ENCODE measurements at places on chromosomes 2 and 18.

GRCh38 chr2:233075141-233075965 is 15.2 kb downstream of the INPP5D start:
- H3K27ac ChIP-seq = no peak overlapping the region
- H3K36me3 ChIP-seq = no peaks in the 10 kb centered on the region
- H3K27me3 ChIP-seq = no peaks in the 10 kb centered on the region
- H3K4me1 ChIP-seq = peaks cover 4% of the 10 kb centered on the region
- no peak overlapping the region for H3K4me3 ChIP-seq

- DNase-seq = no peak
- H3K4me3 ChIP-seq = no peak overlapping the region
- H3K36me3 ChIP-seq = no peaks in the 10 kb centered on the region
- no peak overlapping the region for H3K27ac ChIP-seq
- H3K27me3 ChIP-seq = no peaks in the 10 kb centered on the region
These were observed 22.3 kb downstream of the DTNB start for GRCh38 chr2:25651066-25651465.

DNA sequence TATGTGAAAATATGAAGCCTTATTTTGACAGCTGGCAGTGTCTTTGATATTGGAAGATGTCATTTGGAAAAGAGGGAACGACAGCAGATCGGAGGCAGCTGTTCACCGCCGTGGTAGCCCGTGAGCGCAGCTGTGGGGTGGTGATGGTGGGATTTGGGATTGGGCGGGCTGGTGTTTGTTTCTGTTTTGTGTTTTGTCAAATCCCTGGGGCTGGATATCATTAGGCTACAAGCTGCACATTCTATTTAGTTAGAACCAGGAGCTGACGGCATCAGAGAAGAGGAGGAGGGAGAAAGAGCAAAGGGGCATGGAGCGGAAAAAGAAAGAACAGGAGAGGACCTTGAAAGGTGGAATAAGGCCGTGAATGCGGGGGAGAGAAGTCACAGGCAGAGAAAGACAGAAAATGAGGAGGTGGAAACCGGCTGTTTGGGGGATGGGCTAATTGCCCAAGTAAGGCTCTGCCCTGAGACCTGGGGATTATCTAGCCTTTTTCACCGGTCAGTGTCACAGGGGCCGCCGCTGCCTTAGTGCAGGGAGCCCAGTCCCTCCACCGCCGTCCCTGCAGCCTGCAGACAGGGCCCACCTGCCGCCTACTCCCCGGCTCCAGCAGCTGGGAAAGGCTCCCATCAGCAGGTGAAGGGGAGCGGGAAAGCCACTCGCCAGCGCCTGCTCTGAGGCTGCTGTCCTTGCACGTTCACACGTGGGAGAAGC is 88.0 kb downstream of the ZCCHC2 start:
- H3K27me3 ChIP-seq = no peaks in the 10 kb centered on the region
- H3K27ac ChIP-seq = peak overlapping the region; percentile 78
- H3K4me1 ChIP-seq = peaks cover 18% of the 10 kb centered on the region
- peak; percentile 55 for DNase-seq

GRCh38 chr2:192719629-192720028 is 524.9 kb upstream of the TMEFF2 start:
- no peaks in the 10 kb centered on the region for H3K27me3 ChIP-seq
- no peaks in the 10 kb centered on the region for H3K36me3 ChIP-seq
- H3K4me1 ChIP-seq = no peaks in the 10 kb centered on the region
- H3K4me3 ChIP-seq = no peak overlapping the region
- H3K27ac ChIP-seq = no peak overlapping the region

GRCh38 chr2:656676-657075 is 20.5 kb downstream of the TMEM18 start:
- peaks cover 4% of the 10 kb centered on the region for H3K27me3 ChIP-seq
- DNase-seq = no peak
- no peaks in the 10 kb centered on the region for H3K4me1 ChIP-seq

- H3K27me3 ChIP-seq = no peaks in the 10 kb centered on the region
- H3K4me3 ChIP-seq = no peak overlapping the region
- no peaks in the 10 kb centered on the region for H3K36me3 ChIP-seq
- H3K4me1 ChIP-seq = peaks cover 46% of the 10 kb centered on the region
These were observed 33.1 kb downstream of the LRRFIP1 start for GRCh38 chr2:237660381-237660900.

DNA sequence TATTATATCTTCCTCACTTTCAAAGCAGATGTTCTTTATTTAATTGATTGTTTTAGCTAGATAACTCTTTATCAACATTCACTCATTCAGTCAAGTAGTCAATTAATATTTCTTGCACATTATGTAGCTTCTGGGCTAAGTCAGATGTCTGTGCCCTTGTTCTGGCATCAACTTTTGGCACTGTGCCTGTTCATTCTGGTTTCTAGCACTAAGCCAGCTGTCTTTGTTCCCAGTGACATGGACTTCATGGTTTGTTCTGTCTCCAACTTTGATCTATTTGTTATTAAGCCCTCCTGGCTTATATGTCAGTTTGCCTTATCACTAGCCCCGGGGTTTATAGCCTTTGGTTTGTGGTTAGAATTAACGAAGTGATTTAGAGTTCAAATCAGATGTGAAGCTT is 247.9 kb upstream of the SYT4 start:
- no peaks in the 10 kb centered on the region for H3K36me3 ChIP-seq
- no peaks in the 10 kb centered on the region for H3K4me1 ChIP-seq
- no peaks in the 10 kb centered on the region for H3K27me3 ChIP-seq
- DNase-seq = peak; percentile 16
- no peak overlapping the region for H3K4me3 ChIP-seq
- no peak overlapping the region for H3K27ac ChIP-seq

GRCh38 chr2:218292048-218293014 is at the start of gene TMBIM1:
TSS of gene TMBIM1 (minus strand) at chr2:218292503. CDS start at chr2:218282141, 10,362 bp downstream.
- peak within 1 kb of the TSS; percentile 100 for H3K27ac ChIP-seq
- no peaks in the 10 kb centered on the region for H3K27me3 ChIP-seq
- no peaks in the 10 kb centered on the region for H3K36me3 ChIP-seq
- peaks cover 66% of the 10 kb centered on the region for H3K4me1 ChIP-seq
- DNase-seq = peak; percentile 74
- H3K4me3 ChIP-seq = peak within 1 kb of the TSS; percentile 91

GRCh38 chr18:51339856-51340255 is 142.4 kb upstream of the MEX3C start:
- no peaks in the 10 kb centered on the region for H3K27me3 ChIP-seq
- H3K27ac ChIP-seq = no peak overlapping the region
- no peak for DNase-seq
- no peak overlapping the region for H3K4me3 ChIP-seq
- no peaks in the 10 kb centered on the region for H3K36me3 ChIP-seq

- H3K4me3 ChIP-seq = peak overlapping the region; percentile 93
- H3K4me1 ChIP-seq = peaks cover 34% of the 10 kb centered on the region
- DNase-seq = peak; percentile 46
- peak overlapping the region; percentile 96 for H3K27ac ChIP-seq
- H3K36me3 ChIP-seq = peaks cover 16% of the 10 kb centered on the region
These were observed 302 bp downstream of the TXNL4A start for GRCh38 chr18:79988071-79988450.

- H3K36me3 ChIP-seq = no peaks in the 10 kb centered on the region
- H3K4me1 ChIP-seq = peaks cover 6% of the 10 kb centered on the region
- H3K27ac ChIP-seq = no peak overlapping the region
- no peaks in the 10 kb centered on the region for H3K27me3 ChIP-seq
- DNase-seq = no peak
These were observed 44.0 kb upstream of the XPO1 start for GRCh38 chr2:61582165-61582564.

GRCh38 chr2:48459921-48460320 is 70.0 kb upstream of the STON1 start:
- no peaks in the 10 kb centered on the region for H3K27me3 ChIP-seq
- no peak for DNase-seq
- H3K27ac ChIP-seq = no peak overlapping the region

GRCh38 chr2:218026244-218026643 is 23.4 kb upstream of the TNS1 start:
- no peak overlapping the region for H3K27ac ChIP-seq
- no peaks in the 10 kb centered on the region for H3K36me3 ChIP-seq
- H3K4me3 ChIP-seq = no peak overlapping the region
- H3K4me1 ChIP-seq = peaks cover 66% of the 10 kb centered on the region
- no peaks in the 10 kb centered on the region for H3K27me3 ChIP-seq

- DNase-seq = no peak
- no peak overlapping the region for H3K27ac ChIP-seq
- no peak overlapping the region for H3K4me3 ChIP-seq
- no peaks in the 10 kb centered on the region for H3K4me1 ChIP-seq
- H3K36me3 ChIP-seq = no peaks in the 10 kb centered on the region
- no peaks in the 10 kb centered on the region for H3K27me3 ChIP-seq
These were observed 71.9 kb downstream of the ADD2 start for GRCh38 chr2:70696142-70696541.

DNA sequence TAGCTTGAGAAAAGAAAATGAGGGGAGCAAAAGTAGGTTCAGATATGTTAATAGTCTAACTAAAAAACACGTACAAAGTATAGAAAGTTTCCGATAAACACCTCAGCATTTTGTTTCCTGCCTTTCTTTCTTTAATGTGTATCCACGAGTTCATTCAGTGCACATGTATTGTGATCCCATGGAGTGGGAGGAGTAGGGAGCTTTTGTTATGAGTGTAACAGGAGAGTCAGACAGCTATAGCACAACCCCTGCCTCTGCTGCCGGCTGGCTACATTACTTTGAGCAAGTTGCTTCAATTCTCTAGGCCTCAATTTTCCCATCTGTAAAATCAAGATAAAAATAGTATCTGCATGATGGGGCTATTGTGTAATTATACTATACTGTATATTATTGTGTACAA is 249.2 kb upstream of the FIGN start:
- no peak for DNase-seq
- H3K36me3 ChIP-seq = no peaks in the 10 kb centered on the region
- no peaks in the 10 kb centered on the region for H3K27me3 ChIP-seq
- no peaks in the 10 kb centered on the region for H3K4me1 ChIP-seq
- no peak overlapping the region for H3K27ac ChIP-seq

DNA sequence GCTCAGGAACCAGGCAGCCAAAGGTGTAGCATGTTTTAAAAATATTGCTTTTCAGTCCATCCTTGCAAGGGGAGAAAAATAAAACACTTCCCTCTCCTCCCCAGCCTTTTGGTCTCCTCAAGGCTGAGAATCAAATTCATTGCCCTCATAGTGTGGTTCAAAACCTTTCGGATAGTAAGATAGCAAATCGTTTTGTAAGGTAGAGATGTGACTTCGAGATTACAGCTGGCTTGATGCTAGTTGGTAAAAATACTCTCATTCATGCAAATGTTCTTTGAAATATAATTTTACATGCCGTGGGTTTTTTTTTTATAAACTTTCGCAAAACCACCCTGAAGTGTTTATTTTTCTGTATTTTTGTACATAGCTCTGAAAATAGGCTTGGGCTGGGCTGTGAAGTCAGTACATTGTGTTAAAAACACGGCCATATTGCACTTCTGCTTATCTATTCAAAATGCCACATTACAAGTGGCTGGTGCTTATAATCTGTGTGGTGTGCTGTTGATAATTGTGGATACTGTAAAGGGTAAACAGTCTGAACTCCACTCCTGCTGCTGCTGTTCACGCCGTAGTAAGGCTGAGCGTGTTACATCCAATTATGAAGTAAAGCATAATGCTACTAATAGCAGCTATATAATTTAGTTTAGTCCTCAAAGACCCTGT is 172.0 kb upstream of the SIX3 start:
- no peak overlapping the region for H3K4me3 ChIP-seq
- H3K27me3 ChIP-seq = peaks cover 30% of the 10 kb centered on the region

DNA sequence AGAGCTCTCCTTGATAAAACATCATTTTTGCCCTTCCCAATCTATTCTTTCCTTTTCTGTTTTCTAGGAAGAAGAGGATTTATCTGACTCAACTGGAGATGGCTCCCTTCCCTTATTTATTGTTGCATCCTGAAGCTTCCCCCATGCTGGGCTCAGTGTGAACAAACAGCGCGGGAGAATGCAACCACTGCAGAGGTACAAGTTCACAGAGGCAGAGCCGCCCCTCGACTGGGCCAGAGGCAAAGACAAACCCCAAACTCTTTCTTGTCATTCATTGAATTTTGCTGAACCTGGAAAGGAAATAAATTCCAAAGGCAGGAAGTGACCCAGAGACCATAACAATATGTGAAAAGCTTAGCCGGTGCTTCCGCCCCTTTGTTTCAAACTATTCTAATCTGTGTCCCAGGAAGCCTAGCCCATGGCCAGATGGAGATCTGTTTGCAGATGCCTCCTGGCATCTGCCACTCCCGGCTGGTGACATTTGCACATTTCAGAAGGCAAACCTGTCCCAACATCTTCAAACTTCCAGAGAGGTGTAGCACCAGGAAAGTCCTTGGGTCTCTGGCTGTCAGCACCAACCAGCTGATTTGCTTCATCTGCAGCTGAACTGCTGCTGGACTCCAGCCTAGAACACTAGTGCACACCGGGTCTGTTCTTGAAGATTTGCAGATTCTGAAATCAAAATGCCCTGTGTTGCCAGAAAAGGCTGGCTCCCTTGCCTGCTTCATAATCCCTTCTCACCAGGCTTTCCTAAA is 79.4 kb upstream of the MAP4K3 start:
- H3K27me3 ChIP-seq = no peaks in the 10 kb centered on the region
- H3K4me3 ChIP-seq = no peak overlapping the region
- peaks cover 66% of the 10 kb centered on the region for H3K4me1 ChIP-seq

DNA sequence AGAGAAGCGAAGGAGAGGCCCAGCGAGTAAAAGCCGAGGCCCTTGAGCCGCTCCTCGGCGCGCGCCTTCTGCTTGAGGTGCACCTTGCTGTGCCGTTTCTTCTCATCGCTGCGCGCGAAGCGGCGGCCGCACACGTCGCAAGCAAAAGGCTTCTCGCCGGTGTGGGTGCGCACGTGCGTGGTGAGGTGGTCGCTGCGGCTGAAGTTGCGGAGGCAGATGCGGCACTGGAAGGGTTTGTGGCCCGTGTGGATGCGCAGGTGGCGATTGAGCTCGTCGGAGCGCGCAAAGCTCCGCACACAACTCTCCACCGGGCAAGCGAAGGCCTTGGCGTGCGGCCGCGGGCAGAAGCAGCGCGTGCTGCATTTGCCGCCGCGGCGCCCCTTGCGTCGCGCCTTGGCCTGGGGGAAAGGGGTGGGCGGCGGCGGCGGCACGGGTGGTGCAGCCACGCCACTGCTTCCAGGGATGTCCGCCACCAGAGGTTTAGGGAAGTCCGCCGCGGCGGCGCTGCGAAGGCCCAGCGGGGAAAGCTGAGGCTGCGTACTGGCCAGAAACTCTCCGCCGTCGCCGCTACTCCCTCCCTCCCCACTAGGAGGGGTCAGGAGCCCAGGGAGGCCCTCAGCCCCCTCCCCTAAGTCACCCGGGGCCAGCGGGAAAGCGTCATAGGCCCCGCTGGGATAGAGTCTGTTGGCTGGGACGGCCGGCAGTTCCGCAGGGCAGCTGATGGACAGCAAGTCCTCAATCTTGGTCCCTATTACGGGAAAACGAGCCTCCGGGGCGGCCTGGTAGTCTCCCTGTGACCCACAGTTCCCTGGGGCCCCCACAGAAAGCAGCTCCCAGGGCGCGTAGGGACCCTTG is 1.7 kb downstream of the EGR4 start:
- H3K27me3 ChIP-seq = peaks cover 35% of the 10 kb centered on the region
- no peaks in the 10 kb centered on the region for H3K36me3 ChIP-seq
- peak; percentile 11 for DNase-seq
- no peak overlapping the region for H3K27ac ChIP-seq

GRCh38 chr18:26286008-26286407 is 59.8 kb downstream of the TAF4B start:
- no peak overlapping the region for H3K4me3 ChIP-seq
- no peaks in the 10 kb centered on the region for H3K4me1 ChIP-seq
- H3K27me3 ChIP-seq = no peaks in the 10 kb centered on the region

GRCh38 chr2:188328419-188328818 is 36.7 kb downstream of the GULP1 start:
- no peak overlapping the region for H3K27ac ChIP-seq
- no peaks in the 10 kb centered on the region for H3K27me3 ChIP-seq
- H3K36me3 ChIP-seq = no peaks in the 10 kb centered on the region
- no peak overlapping the region for H3K4me3 ChIP-seq

GRCh38 chr2:17231394-17231965 is 286.8 kb downstream of the RAD51AP2 start:
- DNase-seq = no peak
- H3K4me3 ChIP-seq = no peak overlapping the region
- peaks cover 3% of the 10 kb centered on the region for H3K27me3 ChIP-seq
- H3K36me3 ChIP-seq = no peaks in the 10 kb centered on the region
- H3K4me1 ChIP-seq = no peaks in the 10 kb centered on the region
